ENCODE measurements at places on chromosomes 3 and 15. TPM values are rescaled to one million over a fixed set of nuclear protein-coding genes. Genes with fewer than 3 reads are reported as not detected.

DNA sequence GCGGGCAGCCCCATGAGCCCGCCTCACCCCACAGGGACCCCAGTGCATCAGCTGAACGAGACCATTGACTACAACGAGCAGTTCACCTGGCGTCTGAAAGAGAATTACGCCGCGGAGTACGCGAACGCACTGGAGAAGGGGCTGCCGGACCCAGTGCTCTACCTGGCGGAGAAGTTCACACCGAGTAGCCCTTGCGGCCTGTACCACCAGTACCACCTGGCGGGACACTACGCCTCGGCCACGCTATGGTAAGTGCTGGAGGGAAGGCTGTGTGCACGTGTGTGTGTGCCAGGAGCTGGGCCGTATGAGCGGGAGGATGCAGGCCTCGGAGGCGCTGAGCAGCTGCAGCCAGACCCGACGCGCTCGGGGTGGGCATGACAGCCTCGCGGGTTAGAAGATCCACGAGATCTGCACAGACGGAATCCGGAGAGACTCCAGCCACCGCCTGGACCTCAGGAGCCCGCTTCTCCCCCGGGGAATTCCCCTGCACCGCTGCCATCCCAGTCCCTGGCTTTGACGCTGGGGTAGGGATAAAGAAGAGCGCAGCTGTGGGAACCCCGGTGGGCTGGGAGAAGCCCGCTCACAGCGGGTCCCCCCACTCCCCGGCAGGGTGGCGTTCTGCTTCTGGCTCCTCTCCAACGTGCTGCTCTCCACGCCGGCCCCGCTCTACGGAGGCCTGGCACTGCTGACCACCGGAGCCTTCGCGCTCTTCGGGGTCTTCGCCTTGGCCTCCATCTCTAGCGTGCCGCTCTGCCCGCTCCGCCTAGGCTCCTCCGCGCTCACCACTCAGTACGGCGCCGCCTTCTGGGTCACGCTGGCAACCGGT, 2.6 kb downstream of the DUOXA2 start:
- no peak overlapping the region for H3K4me3 ChIP-seq
- H3K27ac ChIP-seq = no peak overlapping the region
- DNase-seq = no peak
- H3K27me3 ChIP-seq = peaks cover 47% of the 10 kb centered on the region
- peaks cover 3% of the 10 kb centered on the region for H3K36me3 ChIP-seq

DNA sequence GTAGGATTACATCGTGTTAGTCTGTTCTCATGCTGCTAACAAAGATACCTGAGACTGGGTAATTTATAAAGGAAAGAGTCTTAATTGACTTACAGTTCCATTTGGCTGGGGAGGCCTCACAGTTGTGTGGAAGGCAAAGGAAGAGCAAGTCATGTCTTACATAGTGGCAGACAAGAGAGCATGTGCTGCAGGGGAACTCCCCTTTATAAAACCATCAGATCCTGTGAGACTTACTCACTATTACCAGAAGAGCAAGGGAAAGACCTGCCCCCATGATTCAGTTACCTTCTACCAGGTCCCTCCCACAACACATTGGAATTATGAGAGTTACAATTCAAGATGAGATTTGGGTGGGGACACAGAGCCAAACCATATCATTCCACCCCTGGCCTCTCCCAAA, 3.4 kb downstream of the SLC25A26 start:
- H3K36me3 ChIP-seq = no peaks in the 10 kb centered on the region
- peaks cover 8% of the 10 kb centered on the region for H3K27me3 ChIP-seq
- H3K4me3 ChIP-seq = no peak overlapping the region
- DNase-seq = no peak

DNA sequence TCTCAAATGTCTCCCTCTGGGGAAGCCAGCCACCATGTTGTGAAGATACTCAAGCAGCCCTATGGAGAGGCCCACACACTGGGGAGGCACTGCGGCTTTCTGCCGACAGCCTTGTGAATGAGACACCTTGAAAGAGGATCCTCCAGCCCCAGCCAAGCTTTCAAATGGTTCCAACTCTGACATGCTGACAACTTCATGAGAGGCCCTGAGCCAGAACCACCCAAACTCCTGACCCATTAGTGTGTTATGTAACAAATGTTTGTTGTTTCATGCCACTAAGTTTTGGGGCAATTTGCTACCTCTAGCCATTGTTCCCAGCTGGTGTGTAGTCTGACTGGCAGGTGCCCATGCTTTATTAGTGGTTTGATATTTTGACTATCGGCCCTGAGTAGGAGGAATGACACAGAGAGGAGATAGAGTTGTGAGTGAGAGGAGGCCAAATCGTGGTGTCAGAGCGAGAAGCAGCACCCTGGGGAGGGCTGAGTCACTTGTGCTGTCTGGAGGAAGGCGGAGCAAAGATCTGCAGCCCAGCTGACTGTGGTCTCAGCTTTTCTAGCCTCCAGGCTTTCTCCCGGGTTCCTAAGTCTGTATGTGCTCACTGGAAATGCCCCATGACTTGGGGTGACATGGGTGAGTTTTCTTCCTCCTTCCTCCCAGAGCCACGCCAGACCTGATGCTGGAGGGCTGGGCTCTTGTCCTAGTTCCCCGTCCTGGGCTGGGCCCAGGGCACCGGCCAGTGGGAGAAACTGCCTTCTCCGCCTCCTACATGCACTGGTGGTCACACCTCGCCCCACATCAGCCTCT, 56.7 kb upstream of the BLM start:
- H3K4me3 ChIP-seq = no peak overlapping the region
- no peaks in the 10 kb centered on the region for H3K36me3 ChIP-seq
- H3K27me3 ChIP-seq = peaks cover 6% of the 10 kb centered on the region
- peaks cover 6% of the 10 kb centered on the region for H3K4me1 ChIP-seq

DNA sequence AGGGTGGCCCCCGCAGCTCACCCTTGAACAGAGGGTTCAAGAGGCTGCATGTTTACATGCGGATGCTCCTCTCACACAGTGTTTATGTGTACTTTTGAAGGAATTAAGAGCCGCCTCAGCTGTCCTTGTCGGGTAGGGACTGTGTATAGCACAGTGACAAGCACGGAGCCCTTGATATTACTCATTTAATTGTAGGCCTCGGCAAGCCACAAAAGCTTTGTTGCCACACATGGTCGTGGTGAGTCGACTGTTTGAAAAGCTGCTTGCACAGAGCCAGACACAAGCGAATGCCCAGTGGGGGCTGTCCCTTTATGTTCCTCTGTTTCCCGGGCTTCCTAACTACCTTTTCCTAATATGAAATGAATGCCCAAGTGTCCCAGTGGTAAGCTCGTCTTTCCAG, 4.5 kb downstream of the ESYT3 start:
- no peak overlapping the region for H3K27ac ChIP-seq
- DNase-seq = no peak
- H3K27me3 ChIP-seq = peaks cover 13% of the 10 kb centered on the region
- H3K36me3 ChIP-seq = no peaks in the 10 kb centered on the region

SLC28A1 gene
- not detected for total RNA-seq

GRAMD2A gene
- total RNA-seq = 0.31 TPM

Measured in endothelial cell (in vitro differentiated cells).